CD4-positive, alpha-beta memory T cell (primary cell): ENCODE measurements at places on chromosomes 2 and 18.

DNA sequence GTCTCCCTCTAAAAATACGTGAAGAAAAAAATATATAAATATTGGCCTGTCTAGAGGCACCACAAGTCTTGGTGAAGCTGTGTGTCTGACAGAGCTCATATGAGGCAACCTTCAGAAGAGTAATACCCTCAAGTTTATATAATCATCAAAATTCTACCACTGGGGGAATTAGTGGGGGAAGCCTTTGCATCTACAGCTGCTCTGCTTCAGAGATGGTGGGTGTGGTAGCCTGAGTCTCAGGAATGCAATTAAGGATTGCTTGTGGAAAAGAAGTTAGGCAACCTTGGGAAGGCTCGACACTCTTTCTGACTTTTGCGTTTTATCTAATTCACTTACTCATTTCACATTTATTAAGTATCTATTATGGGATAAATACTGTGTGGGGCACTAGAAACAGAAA is 17.4 kb downstream of the TPGS2 start:
- DNase-seq: no peak

DNA sequence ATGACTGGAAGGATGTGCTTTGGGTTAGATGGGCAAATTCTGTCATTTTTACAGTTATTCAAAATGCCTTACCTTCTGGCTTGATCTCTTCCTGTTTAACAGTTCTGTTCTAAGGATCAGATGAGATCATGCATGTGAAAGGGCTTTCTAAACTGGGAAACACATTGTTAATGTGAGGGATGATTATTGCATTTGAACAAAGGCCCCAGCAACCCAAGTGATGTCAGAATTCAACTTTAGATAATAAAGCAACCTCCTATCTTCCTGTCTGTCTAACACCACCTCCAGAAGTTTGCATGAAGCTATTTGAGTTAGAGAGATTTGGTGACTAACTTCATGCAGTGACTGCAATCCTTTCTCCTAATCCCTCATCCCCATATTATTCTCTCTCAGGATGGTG is 77.8 kb upstream of the B3GNT2 start:
- no peak for DNase-seq

DNA sequence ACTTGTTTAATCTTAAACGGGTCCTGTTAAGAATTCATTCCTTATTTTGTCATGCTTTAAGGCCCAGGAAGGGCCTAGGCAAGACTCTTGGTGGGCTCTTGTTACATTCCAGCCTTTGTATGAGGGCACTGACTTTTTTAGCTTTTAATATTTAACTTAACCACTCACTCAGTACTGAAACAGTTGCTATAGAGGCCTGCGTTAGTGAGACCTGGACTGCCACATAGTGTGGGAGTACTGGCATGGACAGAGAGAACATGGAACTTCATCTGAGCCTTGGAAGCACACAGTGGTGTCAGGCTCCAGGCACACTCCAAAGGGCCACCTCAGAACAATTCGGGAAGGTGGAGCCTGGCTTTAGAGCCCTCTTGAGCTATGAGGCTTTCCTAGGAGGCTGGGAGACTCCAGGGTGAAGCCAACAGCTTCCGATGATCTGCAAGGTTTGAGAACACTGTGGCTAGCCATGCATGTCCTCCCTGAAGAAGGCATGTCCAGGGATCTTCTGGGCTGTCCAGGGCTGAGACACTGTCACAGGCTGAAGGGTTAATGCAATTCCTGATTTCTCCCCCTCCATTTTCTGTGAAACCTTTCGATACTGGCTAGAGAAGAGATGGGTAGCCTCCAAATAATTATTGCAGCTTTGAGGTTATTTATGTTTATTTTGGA is 155.4 kb upstream of the ACAA2 start:
- no peak for DNase-seq

GRCh38 chr18:58537272-58538038 is 91.4 kb downstream of the ALPK2 start:
- DNase-seq: no peak

DNA sequence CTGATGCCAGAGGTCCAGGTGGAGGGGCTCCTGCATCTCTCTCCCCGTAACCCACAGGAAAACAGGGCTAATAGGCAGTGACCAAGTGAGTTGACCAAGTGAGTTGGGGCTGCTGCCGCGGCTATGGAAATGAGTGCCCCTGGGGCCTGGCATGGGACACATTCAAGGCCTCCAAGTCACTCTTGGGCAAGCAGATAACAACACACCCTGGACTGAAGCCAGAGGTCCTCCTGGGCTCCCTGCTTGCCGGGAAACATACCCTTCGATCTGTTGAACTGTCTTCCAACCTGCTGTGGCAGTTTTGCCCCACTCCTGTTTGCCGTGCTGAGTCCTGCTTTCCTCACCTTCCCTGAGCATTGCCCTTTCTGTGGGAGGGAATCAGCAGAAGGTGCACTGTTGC is 89.2 kb downstream of the LIPG start:
- no peak for DNase-seq

- no peak for DNase-seq
Observed at GRCh38 chr2:226080334-226080733, 680.8 kb downstream of the NYAP2 start.

GRCh38 chr2:183253441-183254130 is 129.3 kb downstream of the NUP35 start:
- DNase-seq: no peak

- DNase-seq: no peak
Observed at GRCh38 chr2:12732651-12733050, 15.9 kb downstream of the TRIB2 start.

DNA sequence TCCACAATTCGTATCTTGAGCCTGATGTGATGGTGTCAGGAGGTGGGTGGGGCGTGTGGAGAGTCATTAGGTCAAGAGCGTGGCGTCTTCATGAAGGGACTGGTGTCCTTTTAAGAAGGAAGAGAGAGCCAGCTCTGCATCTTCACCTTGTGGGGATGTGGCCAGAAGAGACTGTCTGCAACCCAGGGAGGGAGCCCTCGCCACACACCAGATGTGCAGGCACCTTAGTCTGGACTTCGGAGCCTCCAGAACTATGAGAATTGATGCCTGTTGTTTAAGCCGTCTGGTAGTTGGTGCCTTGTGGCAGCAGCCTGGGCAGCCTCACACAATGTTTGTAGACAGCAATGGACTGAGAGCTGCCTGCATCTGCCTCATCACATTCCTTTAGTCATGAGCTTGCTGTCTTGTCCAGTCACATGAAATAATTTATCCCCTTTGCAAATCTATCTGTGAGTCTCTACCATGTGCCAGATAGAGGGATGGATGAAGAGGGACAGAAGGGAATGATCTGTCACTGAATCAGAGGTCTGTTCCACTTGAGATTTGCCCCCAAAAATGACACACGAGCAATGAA is 61.0 kb downstream of the MYT1L start:
- no peak for DNase-seq

- no peak for DNase-seq
Observed at GRCh38 chr2:128520791-128521190, 202.1 kb upstream of the HS6ST1 start.

GRCh38 chr2:168155046-168155445 is 92.3 kb downstream of the STK39 start:
- DNase-seq: no peak

DNA sequence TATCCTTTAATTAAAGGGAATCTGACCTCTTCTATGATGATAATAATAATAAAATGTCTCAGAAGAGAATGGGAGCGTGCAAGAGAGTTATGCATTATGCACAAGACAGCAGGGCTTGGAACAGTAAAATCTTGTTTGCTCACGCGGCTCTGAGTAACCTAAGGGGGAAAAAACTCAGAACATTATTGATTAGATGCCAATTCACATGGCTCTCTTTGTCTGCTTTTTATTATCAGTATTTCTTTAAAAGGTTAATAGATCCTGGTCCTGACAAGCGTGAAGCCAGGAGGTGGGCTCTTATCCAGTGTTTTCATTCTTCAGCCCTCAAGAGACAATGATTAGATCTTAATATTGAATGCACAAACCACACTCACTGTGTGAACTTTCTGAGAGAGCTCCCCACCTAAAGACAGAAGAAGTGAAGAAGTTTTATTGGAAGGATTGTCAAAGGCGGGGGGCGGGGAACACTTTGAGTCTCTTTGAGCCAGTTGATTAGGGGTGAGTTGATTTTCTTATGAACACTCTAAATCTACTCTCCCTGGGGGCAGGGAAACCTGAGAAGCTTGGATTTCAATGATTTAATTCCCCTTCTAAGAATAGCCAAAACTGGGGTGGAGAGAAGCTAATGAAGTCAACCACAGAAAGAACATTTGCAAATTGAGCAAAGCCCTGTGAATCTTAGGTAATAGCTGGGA is 127.5 kb upstream of the CTAGE1 start:
- DNase-seq: no peak

GRCh38 chr2:233036162-233036838 is 3.8 kb downstream of the NEU2 start:
- DNase-seq: no peak

DNA sequence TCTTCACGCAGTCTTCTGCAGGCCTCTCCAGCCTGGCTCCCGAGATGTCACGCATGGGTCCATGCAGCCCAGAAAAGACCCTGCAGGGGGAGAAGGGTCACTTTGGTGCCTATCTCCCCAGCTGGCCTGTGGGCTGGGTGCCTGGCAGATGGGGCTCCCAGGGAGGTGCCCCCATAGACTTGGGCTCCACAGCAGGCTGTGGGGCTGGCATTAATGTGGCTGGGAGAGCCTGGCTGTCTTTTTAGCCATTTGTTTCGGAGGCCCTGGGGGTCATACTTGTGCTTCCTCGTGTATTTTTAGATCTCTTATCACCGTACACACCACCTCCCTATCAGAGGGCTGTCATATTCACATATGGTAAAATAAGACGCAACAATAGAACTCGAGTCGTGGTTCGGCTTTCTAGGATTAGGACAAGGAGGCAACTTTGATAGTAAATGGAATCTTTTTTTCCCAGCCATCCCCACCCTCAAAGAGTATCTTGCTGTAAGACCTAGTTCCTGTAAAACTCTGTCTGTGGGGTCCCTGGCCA is 74.5 kb downstream of the LRRFIP1 start:
- DNase-seq: no peak

GRCh38 chr2:68388358-68388757 is 23.3 kb downstream of the PLEK start:
- DNase-seq: no peak

GRCh38 chr18:9191658-9192256 is 55.2 kb downstream of the ANKRD12 start:
- no peak for DNase-seq

GRCh38 chr2:222671259-222672067 is at the start of gene MOGAT1:
Gene MOGAT1, plus strand, starts transcription at chr2:222671658. Its CDS starts 128 bp downstream, at chr2:222671786.
- DNase-seq: no peak

DNA sequence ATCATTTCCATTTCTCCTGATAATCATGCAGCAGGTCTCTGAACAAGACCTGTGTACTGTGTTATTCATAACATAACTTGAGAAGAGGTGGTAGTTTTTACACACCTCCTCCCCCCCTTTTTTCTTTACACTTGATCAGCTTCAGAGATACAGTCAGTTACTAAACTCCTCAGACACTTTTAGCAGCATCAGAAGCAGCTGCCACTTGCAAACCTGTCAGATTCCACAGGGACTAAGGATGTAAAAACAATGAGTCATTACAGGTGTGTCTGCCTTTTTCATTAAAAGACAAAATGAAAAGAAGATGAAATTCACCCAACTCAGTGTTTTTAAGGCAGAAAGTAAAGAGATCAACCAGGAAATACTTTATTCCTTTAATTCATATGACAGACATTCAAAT is 254.0 kb downstream of the NRXN1 start:
- DNase-seq: no peak

- no peak for DNase-seq
Observed at GRCh38 chr2:88247531-88247930, 77.4 kb downstream of the THNSL2 start.

DNA sequence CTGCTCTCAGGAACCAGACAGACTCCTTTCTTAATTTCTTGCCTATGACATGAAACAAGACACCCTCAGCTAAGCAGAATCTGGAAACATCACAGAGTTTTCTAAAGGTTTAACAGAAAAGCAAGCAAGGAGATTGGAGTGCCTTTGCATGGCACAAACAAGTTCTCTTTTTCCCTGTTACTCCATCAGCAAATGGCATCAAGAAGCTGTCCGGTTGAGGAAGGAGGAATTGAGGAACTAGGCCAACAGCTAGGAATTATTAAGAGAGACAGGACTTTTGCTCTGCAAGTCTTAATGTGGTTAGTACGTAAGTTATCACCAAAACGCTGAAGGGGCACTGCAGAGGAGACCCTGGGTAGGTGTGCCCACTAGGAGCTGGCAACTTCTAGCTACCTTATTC is 53.2 kb downstream of the NEB start:
- DNase-seq: no peak

DNA sequence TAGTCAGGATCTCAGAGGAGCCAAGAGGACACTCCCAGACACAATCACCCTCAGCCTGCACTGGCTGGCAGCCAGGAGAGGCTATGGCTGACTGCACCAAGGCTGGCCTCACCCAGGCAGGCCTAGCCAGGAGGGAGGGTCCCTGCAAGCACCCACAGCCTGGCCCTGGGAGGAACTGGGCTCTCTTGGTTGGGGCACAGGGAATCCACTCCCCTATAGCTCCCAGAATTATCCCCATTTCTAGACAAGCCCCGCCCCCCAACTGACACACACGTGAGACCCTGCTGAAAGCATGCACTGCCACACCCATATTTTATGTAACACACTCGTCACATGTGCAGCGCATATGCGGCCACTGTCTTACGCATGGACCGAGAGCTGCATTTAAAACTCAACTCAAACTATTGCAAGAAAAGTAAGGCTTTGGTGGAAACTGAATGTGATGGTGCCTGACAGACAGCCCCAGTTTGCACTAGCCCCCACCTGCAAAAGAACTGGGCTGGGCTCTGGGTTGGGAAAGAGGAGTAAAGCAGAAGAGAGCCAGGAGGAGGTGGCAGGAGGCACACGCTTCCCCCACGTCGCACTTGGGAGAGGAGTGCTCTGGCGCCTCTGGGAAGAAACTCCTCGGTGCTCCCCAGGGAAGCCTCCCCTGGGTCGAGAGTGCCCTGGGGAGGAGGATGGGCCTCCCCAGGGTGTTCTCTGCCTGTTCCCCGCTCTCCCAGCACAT is 28.9 kb upstream of the ARHGEF4 start:
- DNase-seq: no peak

DNA sequence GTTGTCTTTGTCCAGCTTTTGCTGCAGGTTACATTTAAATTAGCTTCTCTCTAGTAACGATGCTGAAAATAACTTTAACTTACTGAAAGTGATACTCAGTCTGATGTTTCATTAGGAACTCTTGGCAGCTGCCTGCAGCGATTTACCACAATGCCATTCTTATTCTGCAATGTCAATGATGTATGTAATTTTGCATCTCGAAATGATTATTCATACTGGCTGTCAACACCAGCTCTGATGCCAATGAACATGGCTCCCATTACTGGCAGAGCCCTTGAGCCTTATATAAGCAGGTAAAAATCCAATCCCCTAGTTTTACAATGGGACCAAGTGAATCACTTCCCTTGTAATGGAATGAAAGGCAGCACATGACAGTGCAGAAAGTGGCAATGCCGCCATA is 16.3 kb upstream of the MFF start:
- no peak for DNase-seq

GRCh38 chr2:133317178-133317577 is 251.1 kb downstream of the NCKAP5 start:
- DNase-seq: no peak
